ENCODE measurements at places on chromosomes 4 and X.

GRCh38 chr4:41551536-41551935, 13.6 kb downstream of the LIMCH1 start:
- no peak for DNase-seq

GRCh38 chrX:96407072-96407471, 277.6 kb upstream of the DIAPH2 start:
- DNase-seq = no peak

GRCh38 chr4:182206266-182206665, 36.9 kb upstream of the TENM3 start:
- DNase-seq = no peak

DNA sequence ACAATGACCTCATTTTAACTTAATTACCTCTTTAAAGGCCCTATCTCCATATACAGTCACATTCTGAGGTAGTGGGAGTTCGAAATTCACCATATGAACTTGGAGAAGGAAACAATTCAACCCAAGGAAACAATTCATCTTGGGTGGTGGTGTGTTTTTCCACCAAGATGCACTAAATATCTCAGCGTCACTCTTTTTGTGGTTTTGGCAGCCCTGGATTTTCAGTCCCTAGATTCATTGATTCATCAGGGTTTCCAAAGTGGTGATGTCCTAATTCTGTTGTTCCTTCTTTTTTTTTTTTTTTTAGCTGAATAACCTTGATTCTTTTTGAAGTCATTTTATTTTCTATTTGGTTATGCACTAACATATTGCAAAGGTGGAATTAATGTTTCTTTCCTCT, 162.6 kb upstream of the RAPGEF2 start:
- DNase-seq = no peak

DNA sequence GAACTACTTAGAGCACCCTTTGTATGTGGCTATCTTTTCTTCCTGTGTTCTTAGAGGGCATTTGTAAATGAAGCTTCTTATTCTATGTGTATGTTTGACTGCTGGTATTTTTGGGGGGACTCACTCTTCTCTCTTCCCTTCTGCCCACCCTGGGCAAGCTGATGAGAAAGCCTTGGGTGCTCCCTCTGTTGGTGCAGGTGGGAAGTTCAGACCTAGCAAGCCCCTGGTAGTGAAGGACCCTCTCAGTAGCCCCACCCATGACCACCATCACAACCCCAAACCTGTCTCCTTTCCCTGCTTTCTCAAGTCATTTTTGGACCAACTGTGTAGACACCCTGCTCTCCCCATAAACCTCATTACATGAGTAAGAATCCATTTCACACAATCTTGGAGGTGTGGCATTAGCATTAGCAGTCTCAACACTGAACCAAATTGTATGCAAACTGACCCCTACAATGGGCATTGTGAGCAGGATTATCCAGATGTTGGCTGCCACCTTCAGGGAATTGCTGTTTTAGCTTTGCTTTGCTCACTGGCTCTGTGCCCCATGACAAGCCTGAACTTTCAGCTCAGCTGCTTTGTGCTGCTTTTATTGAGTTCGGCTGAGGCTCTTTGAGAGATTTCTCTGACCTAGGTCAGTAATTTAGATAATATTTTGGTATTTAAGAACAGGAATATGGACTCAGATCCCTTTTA, 27.9 kb downstream of the TRIM61 start:
- no peak for DNase-seq

DNA sequence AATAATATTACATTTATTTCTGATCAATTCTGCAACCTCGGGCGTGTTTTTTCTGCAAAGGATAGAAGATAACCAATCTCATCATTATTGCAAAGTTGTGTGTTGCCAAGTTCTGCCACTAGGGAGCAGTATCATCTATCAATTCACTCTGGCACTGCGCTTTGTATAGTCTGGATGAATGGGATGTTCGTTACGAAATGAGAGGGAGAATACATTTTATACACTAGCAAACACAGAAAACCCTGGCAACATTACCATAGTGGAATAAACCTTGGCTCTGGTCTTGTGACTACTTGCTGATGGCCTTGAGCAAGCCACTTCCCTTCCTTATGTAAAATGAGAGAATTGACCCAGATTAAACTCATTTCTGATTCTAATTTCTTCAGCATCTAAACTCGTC, 97.5 kb upstream of the ZNF518B start:
- peak; percentile 43 for DNase-seq

DNA sequence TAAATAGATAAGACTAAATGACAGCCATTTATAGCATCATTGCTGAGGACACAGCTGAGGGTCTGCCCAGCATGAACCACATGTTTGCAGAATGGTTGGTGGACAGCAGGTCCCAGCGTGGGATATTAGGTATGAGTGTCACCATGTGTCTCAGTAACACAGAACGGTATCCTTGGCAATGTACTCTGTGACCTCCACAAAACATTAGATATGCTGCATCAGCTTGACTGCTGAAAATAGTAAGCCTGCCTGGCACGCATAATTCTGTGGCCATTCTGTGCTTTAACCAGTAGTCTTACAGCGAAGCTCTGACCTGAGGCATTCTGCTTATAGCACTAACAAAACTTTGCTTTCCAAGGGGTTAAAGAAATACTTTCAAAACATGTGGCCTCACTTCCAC, 32.0 kb downstream of the LIMCH1 start:
- DNase-seq = no peak

GRCh38 chr4:166104623-166105022, 231.6 kb downstream of the TLL1 start:
- no peak for DNase-seq

GRCh38 chrX:26783512-26784225, 567.7 kb downstream of the MAGEB5 start:
- no peak for DNase-seq

GRCh38 chrX:25034889-25035288, 19.1 kb upstream of the ARX start:
- no peak for DNase-seq

DNA sequence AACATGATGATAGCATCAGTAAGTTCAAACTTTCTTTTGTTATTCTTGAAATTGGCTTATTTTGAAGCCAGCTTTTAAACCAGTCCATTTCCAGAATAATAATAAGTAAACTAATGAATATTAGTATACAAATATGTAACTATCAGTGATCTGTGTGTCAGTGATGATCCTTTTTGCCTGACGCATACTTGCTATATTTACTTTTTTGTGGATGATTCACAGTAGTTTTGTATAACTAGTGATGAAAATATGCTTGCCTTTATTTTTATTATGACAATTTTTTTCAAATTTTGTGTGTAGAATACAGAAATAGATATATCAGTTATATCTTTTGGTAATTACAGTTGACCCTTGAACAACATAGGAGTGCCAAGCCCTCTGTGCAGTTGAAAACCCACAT, 49.5 kb downstream of the USP53 start:
- no peak for DNase-seq

DNA sequence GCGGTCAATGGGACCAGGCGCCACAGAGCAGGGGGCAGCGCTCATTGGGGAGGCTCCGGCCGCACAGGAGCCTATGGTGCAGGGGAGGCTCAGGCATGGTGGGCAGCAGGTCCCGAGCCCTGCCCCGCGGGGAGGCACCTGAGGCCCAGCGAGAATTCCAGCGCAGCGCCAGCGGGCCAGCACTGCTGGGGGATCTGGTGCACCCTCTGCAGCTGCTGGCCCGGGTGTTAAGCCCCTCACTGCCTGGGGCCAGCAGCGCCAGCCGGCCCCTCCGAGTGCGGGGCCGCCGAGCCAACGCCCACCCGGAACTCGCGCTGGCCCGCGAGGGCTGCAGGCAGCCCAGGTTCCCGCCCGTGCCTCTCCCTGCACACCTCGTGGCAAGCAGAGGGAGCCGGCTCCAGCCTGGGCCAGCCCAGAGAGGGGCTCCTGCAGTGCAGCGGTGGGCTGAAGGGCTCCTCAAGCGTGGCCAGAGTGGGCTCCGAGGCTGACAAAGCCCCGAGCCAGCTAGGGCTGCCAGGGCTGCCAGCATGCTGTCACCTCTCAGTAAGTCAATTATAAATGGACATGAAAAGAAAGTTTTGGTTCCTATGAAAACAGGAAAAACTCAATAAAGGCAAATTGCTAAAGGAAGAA, 14.5 kb downstream of the FAM184B start:
- DNase-seq = no peak

GRCh38 chr4:62816566-62816965, 1592.7 kb downstream of the TECRL start:
- no peak for DNase-seq

DNA sequence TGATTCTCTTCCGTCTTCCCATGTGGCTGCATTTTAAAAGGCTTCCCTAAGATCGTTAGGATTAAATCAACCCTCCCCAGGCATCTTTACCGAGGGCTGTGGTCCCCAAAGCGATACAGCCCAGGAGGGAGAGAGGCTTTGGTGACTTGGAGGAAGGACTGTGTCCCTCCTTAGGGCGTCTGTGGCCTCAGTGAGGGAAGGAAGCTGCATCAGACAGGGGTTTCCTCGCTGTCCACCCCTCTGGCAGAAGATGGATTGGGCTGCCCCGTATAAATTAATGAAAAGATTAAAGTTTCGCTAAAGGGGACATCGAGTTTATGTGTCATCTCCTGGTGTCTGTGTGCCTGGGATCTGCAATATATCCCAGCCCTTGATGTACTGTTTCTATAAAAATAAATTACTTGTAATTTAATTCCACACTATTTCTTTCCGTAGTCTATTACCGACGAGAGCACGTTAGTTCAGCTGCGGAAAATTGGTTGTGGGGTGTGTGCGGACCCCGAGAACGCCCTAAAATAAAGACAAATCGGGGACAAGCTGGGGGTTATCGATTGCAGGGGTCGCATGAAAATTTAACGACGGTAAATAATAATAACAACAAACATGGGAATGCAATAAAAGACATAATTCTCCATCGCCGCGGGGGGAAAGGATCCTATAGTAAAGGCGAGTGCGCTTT, 6.5 kb downstream of the SHOX start:
- DNase-seq = no peak

- no peak for DNase-seq
Measured at GRCh38 chr4:150328496-150328895, 250.3 kb downstream of the DCLK2 start.

GRCh38 chr4:37827030-37827685, 672 bp downstream of the PGM2 start:
- no peak for DNase-seq

- DNase-seq = no peak
Measured at GRCh38 chr4:82739287-82740190, 59.1 kb downstream of the SCD5 start.

DNA sequence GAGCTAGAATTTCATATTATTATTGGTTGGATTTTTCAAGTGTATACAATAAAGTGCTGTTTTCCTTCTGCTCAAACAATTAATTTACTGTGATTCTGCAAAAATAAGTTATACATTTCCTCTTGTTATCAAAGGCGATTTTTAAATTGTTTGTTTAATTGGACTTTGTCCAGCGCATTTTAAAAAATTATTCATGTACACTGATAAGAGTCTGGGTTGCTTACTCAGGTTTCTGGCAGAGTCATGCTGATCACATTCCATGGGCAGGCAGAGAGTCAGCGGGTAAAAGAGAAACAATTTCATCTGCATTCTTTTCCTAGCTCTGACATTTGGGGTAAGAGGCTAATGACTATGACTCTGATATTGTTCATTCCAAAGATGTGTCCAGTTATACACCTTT, 8.9 kb downstream of the FAT4 start:
- DNase-seq = no peak

GRCh38 chr4:91118597-91118996, 991.4 kb downstream of the CCSER1 start:
- DNase-seq = no peak

GRCh38 chr4:109451544-109452273, 18.1 kb downstream of the SEC24B start:
- DNase-seq = no peak

DNA sequence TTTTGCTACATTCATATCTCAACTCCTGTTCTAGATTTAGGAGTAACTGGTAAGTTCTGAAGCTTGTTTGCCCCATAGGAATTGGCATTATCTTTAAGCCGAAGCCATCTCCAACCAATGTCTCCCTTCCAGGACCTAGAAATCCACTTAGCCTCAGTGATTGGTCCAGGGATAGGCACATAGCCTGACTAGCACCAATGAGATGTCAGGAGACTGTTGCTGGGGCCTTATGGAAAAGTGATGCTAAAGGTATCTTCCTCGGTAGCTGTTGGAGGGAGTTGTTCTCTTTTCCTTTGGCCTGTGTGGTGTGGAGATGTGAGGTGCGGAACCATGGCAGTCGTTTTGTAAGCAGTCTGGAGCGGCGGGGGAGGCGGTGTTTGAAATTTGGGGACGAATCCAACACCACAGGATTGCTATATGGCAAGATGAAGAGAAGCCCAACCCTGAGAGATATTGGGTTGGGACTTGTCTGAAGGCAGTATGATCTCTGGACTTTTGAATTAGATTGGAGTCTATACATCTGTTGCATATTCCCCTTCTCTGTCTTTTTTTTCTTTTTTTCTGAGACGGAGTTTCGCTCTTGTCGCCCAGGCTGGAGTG, 109.8 kb upstream of the ATP6AP2 start:
- DNase-seq = no peak

DNA sequence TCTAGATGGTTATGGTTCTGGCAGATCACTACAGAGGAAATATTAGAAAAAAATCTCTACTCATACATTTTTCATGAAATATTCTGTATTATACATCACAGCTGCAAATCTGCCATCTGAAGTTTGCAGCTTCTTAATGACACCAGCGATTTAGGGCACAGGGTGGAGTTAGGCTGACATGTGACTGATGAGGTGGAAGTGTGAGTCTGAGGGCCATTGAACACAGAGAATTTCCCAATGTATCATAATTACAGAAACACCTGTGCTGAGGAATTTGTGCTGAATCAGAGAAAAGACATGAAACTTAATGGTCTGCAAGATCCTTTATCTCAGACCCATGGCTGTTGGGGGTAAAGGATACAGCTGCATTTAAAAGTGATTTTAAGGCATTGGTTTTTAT, 2025.6 kb upstream of the AGA start:
- no peak for DNase-seq

DNA sequence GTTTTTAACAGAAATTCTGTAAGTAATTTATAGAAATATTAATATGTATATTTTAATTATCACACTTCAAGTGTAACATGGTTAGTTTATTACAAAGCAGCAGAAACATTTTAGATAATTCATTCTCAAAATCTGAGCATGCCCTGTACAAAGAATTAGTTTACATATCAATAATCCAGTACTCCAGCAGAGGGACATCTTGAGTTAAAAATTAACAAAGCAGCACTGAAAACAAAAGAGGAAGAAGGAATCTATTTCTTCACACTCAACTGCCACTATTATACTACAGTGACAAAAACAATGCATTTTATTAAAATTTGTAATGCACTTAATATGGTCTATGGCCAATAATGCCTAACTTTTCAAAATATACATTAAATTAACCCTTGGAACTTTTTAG, 179.1 kb upstream of the KLHL4 start:
- no peak for DNase-seq

GRCh38 chr4:184265546-184266351, 48.1 kb upstream of the ENPP6 start:
- no peak for DNase-seq

- no peak for DNase-seq
Measured at GRCh38 chr4:121280425-121280824, 100.4 kb downstream of the QRFPR start.

GRCh38 chr4:88939697-88940096, 117.3 kb downstream of the FAM13A start:
- no peak for DNase-seq

All from right renal cortex interstitium (tissue), 3 donors.